ENCODE measurements at places on chromosomes 4 and X.

DNA sequence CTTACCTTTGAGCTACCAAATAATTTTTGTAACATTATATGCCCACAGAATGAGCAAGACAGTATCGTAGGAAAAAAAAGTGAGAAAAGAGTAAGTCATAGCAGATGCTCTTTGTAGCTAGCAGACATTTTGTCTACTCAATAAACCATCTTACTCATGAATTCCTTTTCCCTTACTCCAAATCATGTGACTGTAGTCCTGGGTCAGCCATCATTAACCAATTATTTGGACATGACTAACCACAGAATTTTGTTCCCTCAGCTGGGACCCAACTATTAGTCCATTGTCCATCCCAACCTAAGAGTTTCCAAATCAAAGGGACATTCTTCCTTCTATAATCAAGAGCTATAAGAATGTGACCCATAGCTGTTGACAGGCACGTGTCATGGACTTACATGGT is 11.4 kb downstream of the UBE2D3 start:
- DNase-seq, result no peak

DNA sequence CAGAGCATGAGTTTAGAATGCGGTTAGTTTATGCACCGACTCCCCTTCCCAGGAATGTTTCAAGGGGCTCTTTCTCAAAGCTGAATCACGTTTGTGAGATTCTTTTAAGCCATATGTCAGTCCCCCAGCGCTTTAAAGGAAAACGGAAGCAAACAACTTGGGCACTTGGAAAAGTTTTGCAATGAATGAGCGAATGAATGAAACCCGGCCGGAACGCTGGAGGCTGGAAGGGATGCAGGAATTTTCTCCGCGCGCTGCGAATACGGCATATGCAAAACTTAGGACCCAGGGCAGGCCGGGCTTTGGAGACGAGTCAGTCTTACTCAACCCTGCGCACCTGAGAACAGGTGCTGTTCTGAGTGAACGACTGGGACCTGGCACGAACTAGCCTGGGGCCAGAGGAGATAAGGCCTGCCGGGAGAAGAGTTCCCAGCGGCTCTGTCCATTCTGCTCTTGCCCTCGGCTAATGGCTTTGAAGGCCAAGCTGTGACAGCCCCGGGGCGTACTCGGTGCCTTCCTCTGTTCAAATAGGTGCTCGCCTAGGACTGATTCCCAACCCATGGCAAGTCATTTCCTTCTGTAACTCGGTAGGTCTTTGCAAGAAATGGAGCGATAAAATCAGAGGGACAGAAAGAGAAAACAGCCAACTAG is 743 bp upstream of the NRK start:
- peak; percentile 84 for DNase-seq

GRCh38 chr4:173211838-173212237 is 43.2 kb downstream of the GALNT7 start:
- no peak for DNase-seq

GRCh38 chr4:101761405-101761804 is 29.1 kb upstream of the BANK1 start:
- no peak for DNase-seq

- no peak for DNase-seq
These were observed 735.3 kb upstream of the TENM3 start for GRCh38 chr4:181507938-181508337.

- DNase-seq, result peak; percentile 63
These were observed at the start of gene RTL5 for GRCh38 chrX:72131317-72132294. Gene RTL5 (minus strand): TSS chrX:72131915.

DNA sequence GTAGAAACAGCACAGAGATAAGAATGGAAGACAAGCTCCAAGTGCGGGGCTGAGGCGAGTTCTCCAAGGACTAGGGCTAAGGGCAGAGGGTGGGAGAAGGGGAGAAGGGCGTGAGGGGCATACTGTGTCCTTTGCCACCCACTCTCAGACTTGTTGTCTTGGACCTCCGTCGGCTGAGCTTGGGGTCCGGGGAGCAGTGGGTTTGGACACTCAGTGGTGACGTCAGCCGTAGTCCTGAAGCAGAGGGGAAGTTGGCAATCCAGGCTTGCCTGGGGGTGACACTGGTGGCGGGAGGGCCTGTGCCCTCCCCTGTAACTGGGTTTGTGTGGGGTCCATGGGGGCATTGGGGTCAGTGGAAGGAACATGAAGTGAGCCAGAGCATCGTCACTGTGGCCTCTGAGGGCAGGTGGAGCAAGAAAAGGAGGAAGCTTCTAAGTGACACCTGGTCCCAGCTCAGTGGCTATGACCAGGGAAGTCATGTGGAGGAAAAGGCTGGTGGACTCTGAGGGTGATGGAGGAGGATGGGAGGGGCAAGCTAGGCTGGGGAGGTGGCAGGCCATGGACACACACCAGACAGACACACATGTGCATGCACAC is 17.6 kb downstream of the CD99 start:
- DNase-seq, result no peak

GRCh38 chrX:1213971-1214370 is 1.5 kb upstream of the CRLF2 start:
- DNase-seq, result no peak

- no peak for DNase-seq
These were observed 13.8 kb downstream of the ZNF674 start for GRCh38 chrX:46531442-46531841.

GRCh38 chrX:41384051-41384705 is 50.2 kb downstream of the DDX3X start:
- peak; percentile 15 for DNase-seq

DNA sequence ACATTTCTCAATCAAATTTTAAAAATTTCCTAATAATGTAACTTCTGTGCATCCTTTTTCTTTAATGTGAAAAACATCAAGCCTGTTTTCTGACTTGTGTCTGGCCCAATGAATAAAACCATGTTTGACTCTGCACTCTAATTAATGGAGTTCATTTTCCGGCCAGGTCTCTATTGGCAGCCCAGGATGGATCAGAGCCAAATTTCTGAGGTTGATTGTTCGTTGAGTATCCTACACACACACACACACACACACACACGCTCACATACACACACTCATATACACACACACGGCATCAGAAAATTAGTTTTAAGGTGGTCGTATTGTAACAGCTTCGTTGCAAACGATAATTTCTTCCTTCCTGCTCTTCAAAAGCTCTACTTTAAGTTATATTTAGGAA is 28.9 kb upstream of the TLL1 start:
- no peak for DNase-seq

- DNase-seq, result no peak
These were observed 14.7 kb downstream of the STAP1 start for GRCh38 chr4:67573193-67573592.

GRCh38 chr4:6688879-6689505 is 4.7 kb upstream of the S100P start:
- peak; percentile 72 for DNase-seq

DNA sequence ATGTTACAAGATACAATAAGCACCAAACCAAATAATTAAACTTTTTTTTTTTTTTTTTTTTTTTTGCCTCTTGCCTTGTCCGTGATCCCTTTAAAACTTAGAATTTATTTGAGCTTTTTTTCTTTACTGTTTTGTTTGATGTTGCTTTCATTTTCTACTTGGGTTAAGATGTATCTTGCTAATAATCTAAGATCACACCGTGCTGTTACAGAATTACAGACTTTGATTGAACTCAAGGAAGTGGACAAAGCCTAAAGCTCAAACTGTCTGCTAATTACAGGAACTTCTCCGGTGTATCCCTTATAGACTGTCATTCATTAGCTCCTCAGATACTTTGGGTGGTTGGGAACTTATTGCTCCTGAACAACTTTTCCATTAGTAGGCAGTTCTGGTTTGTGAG is 26.5 kb downstream of the STIM2 start:
- DNase-seq, result no peak

DNA sequence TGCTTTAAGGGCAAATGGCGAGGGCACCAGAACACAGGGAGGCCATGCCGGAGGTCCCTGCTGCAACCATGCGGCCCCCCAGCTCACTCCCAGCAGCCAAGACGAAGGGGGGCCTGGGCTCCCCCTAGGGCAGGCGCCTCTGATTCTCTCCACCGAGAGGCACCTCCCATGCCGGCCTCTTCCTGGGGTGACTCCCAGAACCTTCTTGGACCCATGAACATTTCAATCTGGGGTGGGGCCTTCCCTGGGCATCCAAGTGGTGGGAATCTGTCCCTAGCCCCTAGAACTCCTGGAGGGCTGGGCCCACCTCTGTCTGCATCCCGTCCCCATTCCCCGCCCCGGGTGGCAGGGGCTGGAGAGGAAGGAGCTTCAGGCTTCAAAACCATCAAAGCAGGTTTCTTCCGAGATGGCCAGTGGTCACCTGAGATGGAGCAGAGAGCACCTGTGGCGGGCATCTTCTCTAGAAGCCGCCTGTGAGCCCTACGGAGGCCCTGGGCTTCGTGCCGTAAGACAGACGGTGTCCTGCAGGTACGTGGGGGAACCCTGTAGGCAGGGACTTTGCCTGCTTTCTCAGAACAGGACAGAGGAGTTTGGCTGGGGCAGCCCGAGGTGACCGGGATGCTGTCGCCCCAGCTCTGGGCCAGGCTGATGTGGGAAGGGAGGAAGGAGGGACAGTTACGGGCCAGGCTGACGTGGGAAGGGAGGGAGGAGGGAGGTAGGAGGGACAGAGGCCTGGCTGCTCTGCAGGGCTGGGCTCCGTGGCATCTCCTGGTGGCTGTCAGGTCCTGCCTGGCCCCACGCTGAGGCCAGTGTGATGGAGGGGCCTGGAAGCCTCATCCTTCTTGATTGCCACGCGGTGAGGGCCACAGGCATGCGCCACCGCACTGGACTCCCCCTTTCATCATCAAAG is 6.8 kb upstream of the SLC25A6 start:
- DNase-seq, result no peak

- no peak for DNase-seq
These were observed 23.9 kb upstream of the PRDM8 start for GRCh38 chr4:80173401-80173800.

DNA sequence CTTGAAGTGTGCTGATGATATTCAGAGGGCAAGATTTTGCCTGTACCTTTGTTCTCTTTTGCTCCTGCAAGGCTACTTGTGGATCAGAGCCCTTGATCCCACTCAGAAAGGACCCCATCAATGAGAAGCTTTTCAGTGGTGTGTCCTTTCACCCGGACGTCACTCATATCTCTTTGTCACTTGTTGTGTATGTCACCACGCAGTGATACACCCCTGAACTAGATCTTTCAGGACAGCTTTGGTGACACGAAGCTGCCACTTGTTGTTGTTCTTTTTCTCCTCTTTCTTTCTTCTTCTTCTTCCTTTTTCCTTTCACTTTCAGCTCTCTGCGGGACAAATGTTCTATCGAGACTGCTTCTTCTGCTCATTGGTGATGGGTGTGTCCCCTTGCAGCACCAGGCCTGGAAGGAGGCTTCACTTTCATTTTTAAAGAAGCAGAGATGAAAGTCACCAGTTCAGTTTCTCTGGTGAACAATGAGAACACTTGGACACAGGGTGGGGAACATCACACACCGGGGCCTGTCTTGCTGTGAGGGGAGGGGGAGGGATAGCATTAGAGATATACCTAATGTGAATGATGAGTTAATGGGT is 83.6 kb downstream of the NBDY start:
- DNase-seq, result no peak

DNA sequence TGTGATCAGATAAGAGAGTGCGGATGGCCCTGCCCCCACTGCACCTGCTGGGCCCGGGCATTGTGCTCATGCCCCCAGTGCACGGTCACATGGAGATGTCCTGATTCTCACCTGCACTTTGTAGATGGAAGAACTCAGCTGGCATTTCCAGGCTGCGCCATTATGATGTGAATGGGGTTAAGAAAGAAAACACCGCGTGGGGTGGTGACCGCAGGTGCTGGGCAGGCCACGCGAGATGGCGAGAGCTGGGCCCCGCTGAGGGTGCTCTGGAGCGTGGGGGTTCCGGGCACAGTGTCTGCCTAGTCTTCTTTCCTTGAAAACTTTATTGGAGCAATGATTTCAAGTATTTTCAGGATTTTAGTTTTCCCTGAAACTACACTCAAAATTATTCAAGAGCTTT is 17.8 kb upstream of the HGFAC start:
- no peak for DNase-seq

GRCh38 chrX:63686878-63687714 is 97.9 kb downstream of the ARHGEF9 start:
- DNase-seq, result peak; percentile 73

- DNase-seq, result no peak
These were observed 400.0 kb upstream of the LCORL start for GRCh38 chr4:18421519-18421918.

GRCh38 chr4:30396772-30397475 is 323.2 kb upstream of the PCDH7 start:
- DNase-seq, result no peak

- no peak for DNase-seq
These were observed 151.0 kb downstream of the DCTD start for GRCh38 chr4:182765987-182766856.

DNA sequence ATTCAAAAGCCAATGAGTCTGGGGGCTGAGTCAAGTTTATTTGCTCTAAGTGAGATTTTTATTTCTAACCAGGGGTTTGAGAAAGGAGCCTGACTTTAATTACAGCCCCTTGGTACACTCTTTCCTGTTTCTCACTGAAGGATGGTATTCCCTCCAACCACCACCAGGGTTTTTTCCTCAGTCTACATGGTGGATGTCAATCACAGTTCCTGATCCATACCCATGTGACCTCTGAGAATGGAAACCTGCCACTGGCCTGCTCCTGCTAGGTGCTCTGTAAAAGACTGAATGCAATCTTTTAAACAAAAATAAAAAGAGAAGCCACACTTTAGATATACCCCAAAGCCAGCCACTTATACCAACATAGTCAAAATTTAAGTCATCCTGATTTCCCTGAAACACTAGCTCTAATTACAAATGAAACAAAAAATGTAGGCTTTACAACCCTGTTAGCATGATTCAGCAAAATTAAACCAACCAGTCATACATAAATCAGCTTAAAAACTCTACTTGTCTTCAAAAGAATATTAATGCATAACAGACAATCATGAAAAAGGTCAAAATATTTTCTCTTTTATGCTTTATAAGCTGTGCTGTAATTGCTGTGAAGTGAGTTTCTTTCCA is 112.1 kb upstream of the NWD2 start:
- peak; percentile 57 for DNase-seq

DNA sequence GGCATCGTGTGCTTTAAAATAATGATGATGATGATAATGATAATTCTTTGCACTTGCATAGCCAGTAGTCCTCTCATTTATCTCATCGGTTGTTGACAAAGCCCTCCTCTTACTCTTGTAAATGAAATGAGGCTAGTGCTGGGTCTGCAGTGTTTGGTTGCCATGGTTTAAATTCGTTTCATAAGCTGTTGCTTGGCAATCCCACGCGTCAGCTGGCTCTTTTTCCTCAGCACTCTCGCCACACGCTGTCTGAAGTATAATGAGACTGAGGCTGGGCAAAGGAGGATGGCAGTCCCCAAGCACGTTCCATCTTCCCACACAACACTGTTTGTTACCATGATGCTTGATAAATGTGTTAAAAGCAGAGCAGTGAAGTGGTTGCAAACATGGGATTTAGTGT is 15.5 kb downstream of the PAGE4 start:
- DNase-seq, result no peak

DNA sequence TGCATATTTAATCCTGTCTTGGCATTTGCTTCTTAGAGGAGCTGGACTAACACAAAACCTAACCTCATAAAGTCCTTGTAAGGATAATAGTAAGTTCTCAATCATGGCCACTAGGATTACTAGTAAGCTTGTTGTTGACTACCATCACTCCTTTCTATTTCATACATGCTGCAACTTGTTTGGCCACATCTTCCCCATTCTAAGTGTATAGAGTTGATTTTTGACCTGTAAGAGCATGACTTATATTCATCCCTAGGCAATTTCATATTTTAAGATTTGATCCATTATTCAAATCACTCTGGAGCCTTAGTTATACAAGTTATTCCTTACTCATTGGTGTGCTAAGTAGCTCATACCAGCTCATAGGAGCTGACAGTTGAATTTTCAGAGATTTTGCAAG is 109.4 kb downstream of the EFHC2 start:
- no peak for DNase-seq

GRCh38 chr4:173345648-173346047 is 11.5 kb upstream of the HMGB2 start:
- DNase-seq, result no peak

Measured in GM23338 (cell line).